Left forelimb (tissue), 1 donor: ENCODE measurements at places on chromosomes 7 and 10.

GRCh38 chr7:129210989-129211312 lies 13.9 kb upstream of the AHCYL2 start:
- DNase-seq, result no peak

- DNase-seq, result no peak
These were observed 43.4 kb downstream of the BPGM start for GRCh38 chr7:134690016-134690415.

DNA sequence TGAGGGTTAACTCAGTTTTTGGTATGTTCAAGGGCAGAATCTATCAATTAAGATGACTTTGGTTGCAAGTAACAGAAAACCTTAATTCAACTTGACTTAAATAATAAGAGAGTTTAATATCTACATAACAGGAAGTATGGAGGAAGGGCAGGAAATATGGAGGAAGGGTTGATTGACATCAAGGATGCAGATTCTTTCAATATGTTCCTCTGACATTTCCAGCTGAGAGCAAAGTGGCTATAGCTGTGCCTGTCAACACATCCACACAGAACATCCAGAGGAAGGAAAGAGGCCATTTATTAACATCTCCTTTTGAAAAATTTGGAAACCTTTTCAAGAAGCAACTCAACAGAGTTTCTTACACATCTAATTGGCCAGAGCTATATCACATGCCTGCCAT lies 19.4 kb upstream of the RALA start:
- DNase-seq, result no peak

DNA sequence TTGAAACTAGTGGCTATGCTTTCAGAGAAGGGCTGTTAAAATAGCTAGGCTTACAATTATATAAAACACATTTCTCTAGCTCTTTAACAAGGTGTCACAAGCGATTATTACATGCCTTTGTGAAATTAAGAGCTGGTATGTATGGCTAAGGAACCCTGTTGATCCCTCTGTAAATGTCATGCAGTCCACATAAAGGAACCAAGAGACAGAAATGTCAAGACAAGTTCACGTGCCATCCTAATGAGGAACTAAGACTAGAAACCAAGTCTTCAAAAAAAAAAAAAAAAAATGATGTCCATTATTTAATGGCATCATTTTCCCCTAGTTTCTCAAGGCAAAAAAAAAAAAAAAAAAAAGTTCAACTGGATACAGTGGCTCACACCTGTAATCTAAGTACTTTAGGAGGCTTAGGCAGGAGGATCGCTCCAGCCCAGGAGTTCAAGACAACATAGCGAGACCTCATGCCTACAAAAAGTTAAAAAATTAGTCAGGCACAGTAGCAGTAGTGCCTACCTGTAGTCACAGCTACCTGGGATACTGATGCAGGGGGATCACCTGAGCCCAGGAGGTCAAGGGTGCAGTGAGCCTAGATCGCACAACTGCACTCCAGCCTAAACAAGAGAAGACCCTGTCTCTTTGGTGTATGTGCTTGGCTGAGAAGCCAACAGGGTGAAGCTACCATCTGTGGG lies 63.4 kb downstream of the SRPK2 start:
- DNase-seq, result no peak

GRCh38 chr7:83289419-83289993 lies 126.8 kb upstream of the PCLO start:
- DNase-seq, result no peak

DNA sequence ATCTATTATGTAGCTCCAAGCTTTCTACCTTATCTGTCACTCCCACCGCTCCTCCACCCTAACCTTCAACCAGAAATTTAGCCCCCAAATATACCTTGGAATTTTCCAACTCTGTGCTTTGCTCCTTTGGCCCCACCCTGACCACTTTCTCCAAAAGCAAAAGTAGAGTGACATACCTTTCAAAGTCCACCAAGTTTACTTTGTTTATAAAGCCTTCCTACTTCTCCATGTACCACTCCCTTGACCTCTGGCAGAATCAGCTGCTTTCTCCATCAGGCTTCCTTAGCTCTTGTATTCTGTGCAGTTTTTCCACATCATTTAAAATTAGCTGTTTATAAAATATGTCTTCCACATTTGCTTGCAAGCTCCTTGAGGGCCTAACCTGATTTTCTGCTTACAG lies 40.9 kb upstream of the RSBN1L start:
- DNase-seq, result no peak

- DNase-seq, result no peak
These were observed 238.8 kb downstream of the POLR1F start for GRCh38 chr7:19470031-19470430.

GRCh38 chr7:134514663-134515062 lies 12.7 kb upstream of the AKR1B10 start:
- no peak for DNase-seq

DNA sequence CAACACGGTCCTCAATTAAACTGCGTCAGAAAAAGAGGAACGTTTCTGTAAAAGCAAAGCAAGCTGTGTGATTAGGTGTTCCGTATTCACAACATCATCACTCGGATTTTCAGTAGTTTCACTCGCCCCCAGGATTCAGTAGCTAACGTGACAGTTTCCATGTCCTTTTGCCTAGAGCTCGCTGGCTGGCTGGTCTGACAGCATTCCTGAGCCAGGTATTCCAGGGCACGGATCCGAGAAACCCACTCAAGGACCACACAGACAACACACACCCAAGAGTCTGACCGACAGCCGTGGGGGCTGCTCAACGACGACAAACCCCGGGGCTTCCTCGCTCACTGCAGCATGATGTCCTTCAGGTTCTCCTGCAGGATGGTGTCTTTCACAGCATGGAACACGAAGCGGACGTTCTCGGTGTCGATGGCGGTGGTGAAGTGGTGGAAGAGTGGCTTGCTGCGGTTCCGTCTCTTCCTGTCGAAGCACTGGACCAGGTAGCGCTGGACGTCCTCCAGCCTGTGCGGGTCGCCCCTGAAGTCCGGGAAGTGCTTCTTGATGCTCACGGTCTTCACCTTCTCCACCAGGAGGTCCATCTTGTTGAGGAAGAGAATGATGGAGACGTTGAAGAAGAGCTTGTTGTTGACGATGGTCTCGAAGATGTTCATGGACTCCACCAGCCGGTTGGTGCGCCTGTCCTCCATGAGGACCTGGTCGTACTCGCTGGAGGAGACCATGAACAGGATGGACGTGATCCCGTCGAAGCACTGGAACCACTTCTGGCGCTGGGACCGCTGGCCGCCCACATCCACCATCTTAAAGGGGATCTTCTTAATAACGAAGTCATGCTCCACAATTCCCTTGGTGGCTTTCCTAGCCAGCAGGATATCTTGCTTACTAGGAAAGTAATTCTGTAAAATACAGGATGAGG lies 43.1 kb downstream of the AMZ1 start:
- DNase-seq, result peak; percentile 49

GRCh38 chr7:45082031-45082830 lies 6.5 kb downstream of the NACAD start:
- DNase-seq, result peak; percentile 65

- DNase-seq, result no peak
These were observed 292.4 kb upstream of the KLF14 start for GRCh38 chr7:131026297-131027000.

GRCh38 chr10:84820596-84820995 lies 492.2 kb downstream of the CCSER2 start:
- DNase-seq, result no peak

DNA sequence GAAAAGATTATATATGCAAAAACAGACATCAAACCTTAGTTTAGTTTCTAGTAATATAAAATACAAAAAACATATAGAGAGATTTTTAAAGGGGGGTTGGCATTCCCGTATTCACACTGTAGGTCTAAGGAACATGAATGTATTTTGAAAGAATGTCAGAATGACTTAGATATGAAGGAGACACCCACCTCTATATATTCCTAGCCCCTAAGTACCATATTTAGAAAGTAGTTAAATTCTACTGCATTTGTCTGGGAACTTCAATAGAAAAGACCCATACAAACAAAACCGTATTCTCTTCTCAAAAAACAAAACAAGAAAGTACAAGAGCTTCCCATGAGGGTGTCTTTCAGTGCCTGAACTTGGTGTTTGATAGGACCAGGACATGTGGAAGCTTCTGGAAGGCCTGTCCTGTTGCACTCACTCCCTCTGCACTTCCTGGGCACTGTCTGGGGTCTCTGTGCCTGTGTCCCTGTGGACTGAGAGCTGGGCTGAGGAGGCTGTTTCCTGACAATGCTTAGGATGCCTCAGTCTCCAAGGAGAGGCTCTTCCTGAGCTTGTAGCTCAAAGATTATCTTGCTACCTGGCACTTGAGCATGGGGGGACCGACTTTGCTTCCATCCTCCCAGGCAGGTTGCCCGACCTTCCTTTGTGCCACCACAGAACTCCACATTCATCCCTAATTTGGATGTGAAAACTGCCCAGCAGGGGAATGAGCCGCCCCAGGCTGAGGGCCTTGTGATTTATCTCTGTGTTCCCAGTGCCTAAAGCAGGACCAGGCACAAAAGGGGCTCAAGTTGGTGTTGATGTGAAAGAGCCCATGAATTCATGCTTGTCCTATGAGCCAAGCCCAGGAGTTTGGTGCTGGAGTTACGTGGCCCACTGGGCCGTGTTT lies 44.4 kb upstream of the KLF6 start:
- DNase-seq, result no peak

DNA sequence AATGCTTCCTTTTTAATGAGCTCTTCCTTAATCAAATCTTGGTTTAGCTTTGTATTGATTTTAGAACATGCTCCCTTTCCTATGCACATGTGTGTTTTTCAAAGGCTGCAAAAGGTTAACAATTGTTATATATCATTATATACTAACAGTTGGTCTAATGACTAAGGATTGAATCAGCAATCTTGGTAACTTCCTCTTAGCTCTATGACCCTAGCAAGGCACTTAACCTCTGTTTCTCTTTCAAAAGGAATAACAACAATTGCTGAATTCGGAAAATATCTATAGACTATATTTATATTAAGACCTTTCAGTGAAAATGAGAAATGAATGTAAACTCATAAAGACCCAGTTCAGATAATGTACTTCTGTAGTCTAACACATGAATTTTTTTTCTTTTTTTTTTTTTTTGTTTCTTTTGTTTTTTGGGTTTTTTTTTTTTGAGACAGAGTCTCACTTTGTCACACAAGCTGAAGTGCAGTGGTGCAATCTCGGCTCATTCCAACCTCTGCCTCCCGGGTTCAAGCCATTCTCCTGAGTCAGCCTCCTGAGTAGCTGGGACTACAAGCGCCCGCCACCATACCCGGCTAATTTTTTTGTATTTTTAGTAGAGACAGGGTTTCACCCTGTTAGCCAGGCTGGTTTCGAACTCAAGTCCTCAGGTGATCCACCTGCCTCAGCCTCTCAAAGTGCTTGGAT lies 48.8 kb downstream of the HOXA1 start:
- DNase-seq, result no peak

DNA sequence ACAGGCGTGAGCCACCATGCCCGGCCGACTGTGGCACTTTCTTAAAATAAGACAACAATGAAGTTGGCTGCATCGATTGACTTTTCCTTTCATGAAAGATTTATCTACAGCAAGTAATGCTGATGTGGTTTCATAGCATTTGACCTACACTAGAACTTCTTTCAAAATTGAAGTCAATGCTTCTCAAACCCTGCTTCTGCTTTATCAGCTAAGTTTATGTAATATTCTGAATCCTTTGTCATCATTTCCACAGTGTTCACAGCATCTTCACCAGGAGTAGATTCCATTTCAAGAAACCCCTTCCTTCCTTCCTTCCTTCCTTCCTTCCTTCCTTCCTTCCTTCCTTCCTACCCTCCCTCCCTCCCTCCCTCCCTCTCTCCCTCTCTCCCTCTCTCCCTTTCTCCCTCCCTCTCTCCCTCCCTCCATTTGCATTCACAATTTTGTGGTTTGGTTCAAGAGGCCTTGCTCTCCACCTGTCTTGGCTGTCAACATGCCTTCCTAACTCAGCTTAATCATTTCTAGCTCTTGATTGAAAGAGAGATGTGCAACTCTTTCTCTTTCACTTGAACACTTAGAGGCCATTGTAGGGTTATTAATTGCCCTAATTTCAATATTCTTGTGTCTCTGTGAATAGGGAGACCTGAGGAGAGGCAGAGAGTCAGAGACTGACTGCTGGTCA lies 52.1 kb downstream of the HDAC9 start:
- no peak for DNase-seq

DNA sequence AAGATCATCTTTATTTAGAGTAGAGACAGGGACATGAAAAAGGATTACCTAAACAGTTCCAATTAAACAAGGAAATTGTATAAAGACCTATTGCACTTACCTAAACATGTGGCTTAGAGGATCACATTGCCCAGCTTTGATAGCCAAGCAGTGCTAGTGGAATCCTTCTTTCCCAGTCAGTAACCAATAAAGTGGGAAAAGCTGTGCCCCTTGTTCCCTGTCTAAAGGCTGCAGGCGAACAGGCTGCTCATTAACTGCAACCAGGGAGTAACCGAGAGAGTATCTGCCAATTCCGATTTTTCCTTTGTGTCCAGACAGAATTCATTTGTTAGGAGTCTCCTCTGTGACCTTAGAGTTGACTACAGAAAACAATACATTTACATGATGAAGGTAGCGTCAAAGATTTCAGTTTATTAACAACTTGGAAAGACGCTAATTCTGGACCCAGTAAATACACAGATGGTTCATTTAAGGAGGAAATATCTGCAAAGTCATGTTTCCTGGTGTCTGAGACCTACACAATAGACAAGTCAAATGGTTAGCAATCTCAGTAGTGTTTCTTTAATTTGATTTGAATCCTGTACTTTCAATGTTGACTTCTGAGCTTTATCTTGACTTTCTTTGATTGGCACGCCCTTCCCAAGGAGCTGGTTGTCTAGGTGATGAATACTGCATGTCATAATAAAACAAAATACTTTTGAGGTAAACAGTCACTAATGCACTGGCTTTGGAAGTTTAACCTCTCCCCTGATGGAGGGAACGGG lies 57.3 kb upstream of the MET start:
- no peak for DNase-seq

- peak; percentile 84 for DNase-seq
These were observed 5.7 kb downstream of the PLCE1 start for GRCh38 chr10:93999401-93999851.

DNA sequence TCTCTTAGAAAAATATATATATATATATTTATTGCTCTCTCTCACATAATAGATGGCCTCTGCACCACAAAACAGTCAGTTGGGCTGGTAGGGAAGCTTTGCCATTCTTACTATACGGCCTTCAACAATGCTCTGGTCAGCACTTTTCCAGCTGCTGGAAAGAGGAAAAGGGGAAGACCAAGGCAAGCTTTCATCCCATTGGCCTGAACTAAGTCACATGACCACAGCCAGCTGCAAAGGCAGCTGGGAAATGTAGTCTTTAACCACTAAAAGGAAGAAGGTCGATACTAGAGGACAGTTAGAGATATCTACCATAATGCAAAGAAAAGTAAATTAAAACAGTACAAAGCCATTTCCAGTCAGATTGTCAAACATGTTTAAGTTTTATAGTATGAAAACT lies 58.4 kb upstream of the MACROH2A2 start:
- DNase-seq, result no peak

DNA sequence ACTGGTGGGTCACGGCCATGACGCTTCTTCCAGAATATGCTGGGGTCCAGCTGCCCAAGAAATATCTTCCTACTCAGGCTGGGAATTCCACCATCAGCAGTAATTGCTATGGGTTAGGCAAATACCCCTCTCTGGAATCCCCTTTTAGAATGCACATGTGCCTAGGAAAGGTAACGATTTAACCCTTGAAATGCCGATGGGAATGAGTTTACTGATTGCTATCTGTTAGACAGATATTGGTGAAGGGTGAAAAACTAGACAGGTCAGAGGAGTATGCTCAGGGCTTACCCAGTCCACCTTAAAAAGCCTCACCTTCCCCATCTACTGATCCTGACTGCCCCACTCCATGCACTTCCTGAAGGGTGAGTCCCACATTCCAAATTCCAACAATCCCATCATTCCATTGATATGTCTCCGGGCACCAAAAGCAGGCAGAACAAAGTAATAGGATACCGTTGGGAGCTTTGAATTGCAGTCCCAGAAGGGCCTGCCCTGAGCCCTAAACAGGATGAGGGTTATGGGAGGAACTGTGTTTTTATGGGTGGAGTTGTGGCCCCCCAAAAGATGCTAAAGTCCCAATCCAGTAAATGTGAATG lies 59.3 kb downstream of the DLG5 start:
- no peak for DNase-seq
